ENCODE measurements at places on chromosomes 5 and 9. TPM values are rescaled to one million over a fixed set of nuclear protein-coding genes. Genes with fewer than 3 reads are reported as not detected.

Gene PCDHA5
- total RNA-seq = not detected

Gene PTPDC1
- 11.4 TPM for total RNA-seq

Gene IRX4
- total RNA-seq = not detected

Gene PALM2AKAP2
- not detected for total RNA-seq

Gene SH3PXD2B
- not detected for total RNA-seq

Gene TRPM3
- not detected for total RNA-seq

Gene PCDHGC4
- 0.42 TPM for total RNA-seq

Gene PCDH1
- total RNA-seq = not detected

DNA sequence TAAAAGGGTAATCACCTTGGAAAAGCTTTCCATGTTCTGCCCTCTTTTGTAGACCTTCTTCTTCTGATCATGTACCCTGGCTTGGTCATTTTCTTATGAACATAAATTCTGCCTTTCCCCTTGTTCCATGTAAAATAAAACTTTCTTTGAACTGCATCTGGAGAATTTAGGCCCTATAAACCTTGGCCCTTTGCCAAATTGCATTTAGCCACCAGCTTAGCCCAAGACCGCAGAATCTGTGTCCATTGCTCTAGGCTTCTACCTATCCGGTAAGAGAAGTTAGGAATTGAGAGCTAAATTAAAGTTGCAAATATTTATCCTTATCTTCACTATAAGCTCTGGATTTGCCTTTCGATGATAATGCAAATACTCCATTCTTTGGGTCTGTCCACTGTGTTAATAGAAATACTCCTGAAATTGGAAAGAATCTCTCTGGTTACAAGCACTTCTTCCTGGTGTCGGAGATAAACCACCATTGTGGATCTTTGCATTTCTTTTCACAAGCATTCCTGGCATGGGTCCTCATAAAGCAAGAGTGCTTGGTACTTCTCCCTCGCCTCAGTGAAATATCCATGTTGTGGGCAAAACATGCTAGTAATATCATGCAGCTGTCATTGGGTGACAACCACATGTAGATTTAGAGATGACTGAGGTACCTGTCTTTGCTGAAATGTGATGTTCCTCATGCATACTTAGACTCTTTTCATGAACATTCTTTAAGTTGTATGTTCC is 698.0 kb upstream of the WWC1 start:
- no peaks in the 10 kb centered on the region for H3K4me1 ChIP-seq
- H3K27me3 ChIP-seq = no peaks in the 10 kb centered on the region
- DNase-seq = no peak
- no peak overlapping the region for H3K27ac ChIP-seq

- no peak for DNase-seq
- H3K4me1 ChIP-seq = peaks cover 13% of the 10 kb centered on the region
- no peak overlapping the region for H3K27ac ChIP-seq
- no peaks in the 10 kb centered on the region for H3K36me3 ChIP-seq
- H3K27me3 ChIP-seq = no peaks in the 10 kb centered on the region
Measured at GRCh38 chr9:83472221-83472665, 66.0 kb downstream of the FRMD3 start.

GRCh38 chr5:10497554-10497953 is 55.9 kb downstream of the ROPN1L start:
- no peaks in the 10 kb centered on the region for H3K36me3 ChIP-seq
- no peaks in the 10 kb centered on the region for H3K27me3 ChIP-seq
- H3K4me1 ChIP-seq = peaks cover 7% of the 10 kb centered on the region
- no peak for DNase-seq

DNA sequence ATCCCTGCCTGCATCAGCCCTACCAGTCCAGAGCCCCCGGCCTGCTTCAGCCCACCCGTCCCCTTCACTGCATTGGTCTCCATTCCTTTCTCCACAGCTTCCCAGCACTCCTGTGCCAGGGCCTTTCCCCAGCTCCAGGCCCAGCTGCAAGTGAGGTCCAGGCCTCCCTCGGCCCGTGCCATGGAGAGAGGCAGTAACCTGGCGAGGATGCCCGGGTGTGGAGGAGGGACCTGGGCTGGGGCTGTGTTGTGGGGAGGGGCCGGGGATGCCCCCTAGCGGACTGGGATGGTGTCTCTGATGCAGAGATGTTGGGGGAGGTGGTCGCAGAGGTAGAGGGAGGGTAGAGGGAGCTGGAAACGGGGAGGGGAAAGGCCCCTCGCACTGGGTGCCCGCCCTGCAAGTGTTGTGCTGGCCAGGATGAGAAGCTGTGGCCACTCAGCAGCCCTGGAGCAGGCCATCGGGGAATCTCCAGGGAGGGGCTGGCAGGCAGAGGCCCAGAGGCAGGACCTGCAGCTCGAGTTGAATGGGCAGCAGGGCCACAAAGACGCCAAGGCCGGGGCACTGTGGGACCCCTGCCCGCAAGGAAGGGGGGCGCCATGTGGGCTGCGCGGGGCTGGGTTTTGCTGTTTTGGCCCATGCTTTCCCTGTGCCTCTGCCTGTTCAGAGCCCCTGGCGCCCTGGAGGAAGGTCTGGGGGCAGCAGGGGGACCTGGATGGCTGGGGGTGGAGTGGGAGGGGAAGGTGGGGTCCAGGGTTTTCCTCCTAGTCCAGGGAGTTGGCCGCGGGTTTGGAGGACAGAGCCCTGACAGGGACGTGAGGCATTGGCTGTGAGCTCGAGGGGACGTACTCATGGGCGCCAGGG is 26.0 kb upstream of the NKD2 start:
- H3K27ac ChIP-seq = no peak overlapping the region
- no peak for DNase-seq
- H3K36me3 ChIP-seq = no peaks in the 10 kb centered on the region
- no peaks in the 10 kb centered on the region for H3K27me3 ChIP-seq
- no peak overlapping the region for H3K4me3 ChIP-seq
- H3K4me1 ChIP-seq = no peaks in the 10 kb centered on the region

GRCh38 chr5:150781706-150782614 is 3.4 kb downstream of the SMIM3 start:
- H3K4me3 ChIP-seq = no peak overlapping the region
- peaks cover 31% of the 10 kb centered on the region for H3K4me1 ChIP-seq
- DNase-seq = no peak
- H3K36me3 ChIP-seq = no peaks in the 10 kb centered on the region

DNA sequence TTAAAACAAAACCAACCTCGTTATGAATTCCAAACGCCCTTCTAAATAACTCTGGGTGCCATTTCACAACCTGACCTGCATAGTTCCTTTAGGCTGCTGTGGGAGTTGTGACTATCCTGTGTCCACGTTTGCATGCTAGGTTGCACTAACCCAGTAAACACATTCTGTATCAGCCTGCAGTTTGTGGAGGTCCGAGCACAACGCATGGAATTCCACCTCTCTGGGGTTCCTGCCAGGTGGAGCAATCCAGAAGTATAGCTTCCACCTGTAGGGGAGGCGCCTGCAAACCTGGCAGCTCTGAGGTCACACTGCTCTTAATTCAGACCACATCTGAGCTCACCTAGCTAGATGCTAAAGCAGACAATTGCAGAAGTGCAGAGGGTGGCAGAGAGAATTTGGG is 57.2 kb downstream of the MARCHF3 start:
- peak overlapping the region; percentile 97 for H3K27ac ChIP-seq
- H3K27me3 ChIP-seq = no peaks in the 10 kb centered on the region
- no peaks in the 10 kb centered on the region for H3K36me3 ChIP-seq
- peaks cover 72% of the 10 kb centered on the region for H3K4me1 ChIP-seq
